ENCODE measurements at places on chromosomes 2 and 18.

GRCh38 chr2:138846216-138846821, 66.1 kb upstream of the NXPH2 start:
- peak; percentile 44 for DNase-seq

- DNase-seq, result no peak
Observed at GRCh38 chr2:12702168-12703121, 14.3 kb upstream of the TRIB2 start.

DNA sequence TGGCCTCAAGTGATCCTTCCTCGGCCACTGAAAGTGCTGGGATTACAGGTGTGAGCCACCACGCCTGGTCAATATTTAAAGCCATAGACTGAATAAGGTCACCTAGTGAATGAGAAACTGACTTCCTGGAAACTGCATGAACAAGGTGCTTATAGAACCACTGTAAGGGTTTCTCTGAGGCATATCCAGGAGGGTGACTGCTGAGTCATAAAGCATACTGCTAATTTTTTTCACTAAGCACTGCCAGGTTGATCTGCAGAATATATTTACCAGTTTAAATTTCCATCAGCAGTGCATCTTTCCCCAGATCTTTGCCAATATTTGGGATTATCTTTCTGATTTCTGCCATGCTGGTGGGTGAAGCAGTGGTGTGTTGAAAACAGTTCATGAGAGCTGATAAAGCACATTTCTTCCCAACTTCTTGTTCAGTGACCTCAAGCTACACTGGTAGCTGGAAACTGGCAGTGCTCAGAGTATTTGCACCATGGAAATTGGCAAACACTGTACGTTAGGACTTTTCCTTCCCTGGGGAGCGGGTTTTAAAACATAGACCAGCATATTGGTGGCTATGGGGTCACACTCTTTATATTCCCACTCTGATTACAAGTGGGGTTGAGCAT, 4.2 kb upstream of the CLIP4 start:
- peak; percentile 61 for DNase-seq

GRCh38 chr2:98608962-98609604, 694 bp downstream of the UNC50 start:
- DNase-seq, result peak; percentile 7

DNA sequence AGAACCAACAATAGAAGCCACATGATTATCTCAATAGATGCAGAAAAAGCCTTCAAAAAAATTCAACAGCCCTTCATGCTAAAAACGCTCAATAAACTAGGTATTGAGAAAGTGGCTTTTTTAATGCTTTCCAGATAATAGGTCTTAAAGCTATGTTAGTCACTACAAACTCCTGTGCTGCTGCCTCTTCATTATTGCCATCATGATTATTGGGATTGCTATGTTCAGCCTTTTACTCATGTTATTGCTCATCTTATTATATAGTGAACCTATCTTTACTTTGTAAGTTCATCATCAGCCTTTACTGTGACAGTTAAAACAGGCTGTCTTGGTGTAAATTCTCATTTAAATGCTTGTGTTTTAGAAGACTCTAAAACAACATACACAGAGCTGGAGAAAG, 1557.2 kb upstream of the ZEB2 start:
- no peak for DNase-seq

GRCh38 chr2:102442967-102443828, 20.2 kb downstream of the IL18RAP start:
- DNase-seq, result peak; percentile 18

- no peak for DNase-seq
Observed at GRCh38 chr18:48814490-48815178, 136.1 kb downstream of the SMAD7 start.

- DNase-seq, result no peak
Observed at GRCh38 chr2:120330946-120331822, 14.8 kb upstream of the INHBB start.

- DNase-seq, result no peak
Observed at GRCh38 chr18:63261029-63261428, 58.5 kb downstream of the BCL2 start.

DNA sequence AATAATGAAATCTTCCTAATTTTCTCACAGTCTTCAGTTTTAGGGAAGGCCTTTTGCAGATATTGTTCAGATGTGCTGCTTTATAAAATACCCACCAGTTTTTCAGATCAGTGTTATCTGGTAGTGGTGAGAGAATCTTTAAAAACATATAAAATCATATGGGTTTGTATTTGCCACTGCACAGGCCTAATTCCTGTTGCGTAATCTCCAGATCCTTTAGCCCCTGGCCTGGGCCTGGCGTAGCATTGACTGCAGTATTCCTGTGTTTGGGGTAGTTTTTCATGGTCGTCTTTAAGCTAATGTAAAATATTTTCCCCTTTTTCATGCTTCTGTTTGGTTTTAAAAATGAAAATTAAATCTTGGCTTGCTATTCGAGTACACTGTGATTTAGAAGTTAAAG, 43.2 kb downstream of the TSHZ1 start:
- DNase-seq, result no peak

DNA sequence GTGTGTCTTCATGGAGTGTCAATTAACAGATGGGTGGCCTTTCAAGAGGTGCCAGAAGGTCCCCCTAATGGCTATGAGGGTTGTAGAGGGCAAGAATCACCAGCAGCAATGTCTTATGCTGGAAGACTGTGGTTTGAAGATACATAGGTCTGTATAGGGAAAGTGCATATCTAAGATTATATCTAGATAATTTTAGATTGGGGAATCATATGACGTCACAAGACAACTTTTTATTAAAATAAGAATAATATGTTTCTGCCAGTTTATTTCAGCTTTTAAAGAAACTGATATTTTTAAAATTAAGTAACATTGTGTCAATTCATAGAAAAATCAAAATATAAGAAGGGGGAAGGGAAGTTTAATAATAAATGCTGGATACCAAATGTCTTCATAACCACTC, 162.3 kb downstream of the TTN start:
- no peak for DNase-seq

- no peak for DNase-seq
Observed at GRCh38 chr18:46562674-46563192, 94.3 kb downstream of the LOXHD1 start.

DNA sequence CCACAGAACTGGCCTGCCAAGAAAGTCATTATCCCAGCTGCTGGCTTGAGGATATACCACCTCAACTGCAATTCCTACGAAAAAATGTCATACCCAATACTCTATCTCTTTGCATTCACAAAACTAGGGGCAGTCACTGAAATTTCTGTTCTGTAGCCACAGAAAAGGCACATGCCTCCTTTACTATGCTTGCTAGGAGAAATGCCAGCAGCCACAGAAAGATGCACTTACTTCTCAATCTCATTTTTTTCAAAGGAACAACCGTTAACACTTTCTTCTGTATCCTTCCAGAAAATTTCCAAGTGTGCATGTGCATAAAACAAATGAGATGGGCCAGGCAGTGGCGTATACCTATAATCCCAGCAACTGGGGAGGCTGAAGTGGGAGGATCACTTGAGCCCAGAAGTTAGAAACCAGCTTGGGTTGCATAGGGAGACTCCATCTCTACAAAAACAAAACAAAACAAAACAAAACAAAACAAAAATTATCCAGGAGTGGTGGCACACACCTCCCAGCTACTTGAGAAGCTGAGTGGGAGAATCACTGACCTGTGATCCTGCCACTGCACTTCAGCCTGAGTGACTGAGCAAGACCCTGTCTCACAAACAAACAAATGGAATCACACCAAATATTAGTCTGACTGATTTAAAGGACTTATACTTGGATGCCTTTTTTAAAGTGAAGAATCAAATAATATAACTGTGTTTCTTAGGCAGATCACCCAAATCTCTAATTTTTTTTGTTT, 22.4 kb upstream of the PUM2 start:
- no peak for DNase-seq
